ENCODE measurements at places on chromosomes 1 and 21. TPM values are rescaled to one million over a fixed set of nuclear protein-coding genes. Genes with fewer than 3 reads are reported as not detected.

Gene NCF2
- polyA plus RNA-seq: 0.43 TPM

Gene CRYBG2
- not detected for polyA plus RNA-seq

Gene MACO1
- polyA plus RNA-seq: 16.7 TPM

GRCh38 chr21:41460578-41461527, 34.8 kb downstream of the MX1 start:
- peak; percentile 43 for DNase-seq

DNA sequence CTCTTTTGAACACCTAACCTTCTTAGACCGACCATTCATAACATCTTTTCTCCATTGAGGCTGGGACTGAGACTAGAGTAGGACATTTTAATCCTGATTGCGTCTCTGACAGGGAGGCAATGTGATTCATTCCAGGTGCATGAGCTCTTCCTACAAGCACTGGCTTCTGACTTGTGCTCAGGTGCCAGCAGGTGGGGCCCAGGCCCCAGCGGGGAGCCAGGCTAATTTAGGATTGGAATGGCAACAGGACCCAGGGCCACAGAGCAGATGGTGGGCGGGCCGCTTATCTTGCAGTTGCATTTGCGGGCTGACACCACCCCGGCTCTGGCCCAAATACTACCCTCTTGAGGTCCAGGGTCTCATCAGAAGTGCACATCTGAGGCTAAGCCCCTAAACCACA, 4.1 kb downstream of the GPA33 start:
- DNase-seq: no peak

GRCh38 chr1:39195166-39196111, 9.1 kb upstream of the MACF1 start:
- DNase-seq: no peak

All from AG04450 (cell line).